ENCODE measurements at places on chromosomes 2 and 18.
A peak's percentile ranks its signal among the peaks of the same experiment; 100 is the strongest.

DNA sequence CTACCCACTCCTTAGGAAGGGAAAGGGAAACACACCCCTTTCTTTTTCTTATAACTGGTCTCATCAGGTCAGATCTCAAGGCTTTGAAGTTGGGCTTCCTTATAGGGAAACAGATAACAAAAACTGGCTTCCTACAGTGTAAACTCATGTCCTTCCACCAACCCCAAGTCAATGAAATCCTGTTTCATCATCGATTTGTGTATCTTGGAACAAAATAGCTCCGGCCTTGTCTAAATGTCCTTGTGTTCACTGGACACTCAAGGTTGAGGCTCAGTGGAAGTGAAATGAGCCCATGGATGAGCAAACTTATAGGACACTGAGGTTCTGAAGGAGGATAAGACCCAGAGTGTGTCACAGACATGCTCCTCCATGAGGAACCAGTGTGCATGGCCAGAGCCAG lies 156.1 kb upstream of the REV1 start:
- DNase-seq: no peak

GRCh38 chr2:223056701-223057418 lies 4.9 kb downstream of the KCNE4 start:
- peak; percentile 56 for DNase-seq

DNA sequence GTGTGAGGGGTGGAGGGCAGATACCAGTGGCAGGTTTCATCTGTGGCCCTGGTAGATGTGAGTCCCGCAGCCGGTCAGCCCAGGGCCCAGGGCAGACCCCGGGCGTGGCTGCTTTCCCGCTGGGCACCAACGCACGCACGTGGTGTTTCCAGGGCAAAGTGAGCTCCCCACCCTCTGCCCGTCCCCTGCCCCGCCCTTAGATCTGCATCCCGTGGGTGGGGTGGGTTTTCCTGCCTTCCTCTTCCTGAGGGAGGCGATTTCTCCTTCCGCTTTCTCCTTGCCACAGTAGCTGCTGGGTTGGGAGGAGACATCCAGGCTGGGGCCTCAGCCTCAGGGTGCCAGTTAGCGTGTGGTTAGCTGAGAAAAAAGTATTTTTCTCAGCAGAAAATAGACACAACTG lies 49.6 kb downstream of the ODC1 start:
- DNase-seq: no peak

GRCh38 chr2:86464652-86465051 lies 23.5 kb downstream of the KDM3A start:
- no peak for DNase-seq

GRCh38 chr2:207767461-207768167 lies 2.1 kb downstream of the FZD5 start:
- DNase-seq: no peak

DNA sequence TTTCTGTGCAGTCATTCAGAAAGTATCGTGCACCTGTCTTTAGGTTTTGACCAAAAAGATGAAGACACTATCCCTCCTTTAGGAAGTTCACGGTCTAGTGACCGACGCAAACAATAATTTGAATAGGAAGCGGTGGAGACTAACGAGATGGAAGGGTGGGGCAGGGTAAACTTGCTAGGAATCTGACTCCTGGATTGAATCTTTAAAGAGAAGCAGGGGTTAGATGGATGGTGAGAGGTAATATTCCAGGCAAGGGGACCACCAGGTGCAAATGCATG lies 651 bp upstream of the TXNL1 start:
- no peak for DNase-seq

GRCh38 chr2:98432145-98432544 lies 12.5 kb upstream of the INPP4A start:
- DNase-seq: no peak

DNA sequence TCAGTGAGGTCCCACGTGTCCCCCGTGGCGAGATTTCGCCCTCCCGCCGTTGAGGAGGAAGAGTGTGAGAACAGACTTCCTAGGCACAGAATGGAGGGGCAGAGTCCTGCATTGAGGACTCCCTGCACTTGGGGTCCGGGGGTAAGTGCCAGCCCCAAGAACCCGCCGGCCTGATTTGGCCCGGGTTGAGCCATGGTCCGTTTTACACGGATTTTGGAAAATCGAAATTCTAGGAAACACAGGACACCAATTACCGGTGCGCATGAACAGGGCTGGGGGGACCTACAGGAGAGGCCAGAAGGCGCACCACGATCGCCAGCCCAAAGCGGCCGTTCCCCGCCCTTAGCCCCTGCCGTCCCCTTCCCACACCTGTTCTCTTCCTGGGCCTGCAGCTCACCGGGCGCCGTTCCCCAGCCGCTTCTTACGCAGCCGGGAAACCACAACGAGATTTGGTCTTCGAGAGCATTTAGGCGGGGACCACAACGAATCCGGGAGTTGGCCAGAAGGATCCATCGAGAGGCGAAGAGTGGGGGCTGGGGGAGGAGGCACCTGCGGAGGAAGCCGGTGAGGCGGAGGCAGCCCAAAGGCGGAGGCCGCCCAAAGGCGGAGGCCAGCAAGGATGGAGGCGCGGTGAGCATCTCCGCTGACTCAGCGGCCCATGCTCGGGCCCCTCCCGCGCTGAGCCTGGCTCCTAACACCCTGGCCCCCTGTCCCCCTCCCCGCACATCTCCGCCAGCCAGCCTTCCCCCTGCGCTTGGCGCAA lies 464 bp upstream of the TLX2 start:
- no peak for DNase-seq

DNA sequence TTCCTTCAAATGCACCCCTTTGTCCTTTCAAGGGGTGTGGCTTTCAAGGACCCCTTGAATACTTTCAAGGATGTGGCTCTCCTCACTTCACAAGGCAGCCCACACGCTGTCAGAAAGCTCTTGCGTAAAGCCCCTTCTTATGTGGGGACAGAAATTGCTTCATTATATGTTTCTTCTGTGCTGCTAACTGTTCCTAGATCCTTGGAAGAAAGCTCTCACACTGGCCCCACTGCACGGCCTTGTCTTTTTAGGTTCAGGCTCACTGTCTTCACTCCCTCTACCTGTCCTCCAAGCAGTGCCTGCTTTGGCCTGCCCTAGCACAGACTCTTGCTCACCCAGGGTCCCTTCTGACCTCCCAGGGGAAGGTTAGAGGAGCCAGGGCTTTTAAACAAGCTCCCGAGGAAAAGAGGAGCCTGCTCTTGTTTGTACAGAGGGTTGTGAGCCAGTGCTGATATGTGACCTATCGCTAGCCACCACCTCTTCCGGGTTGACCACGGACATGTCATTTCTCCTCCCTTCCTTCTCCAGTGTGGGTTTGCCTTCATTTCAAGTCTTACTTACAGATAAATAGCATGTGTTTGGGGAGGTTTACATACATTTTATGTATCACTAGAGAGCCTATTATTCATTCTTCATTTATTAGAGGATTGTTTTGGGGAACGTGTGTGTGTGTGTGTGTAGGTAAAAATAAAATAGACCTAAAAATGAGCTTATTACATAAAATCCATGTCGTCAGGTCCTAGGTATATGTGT lies 94.7 kb downstream of the RTN4 start:
- DNase-seq: no peak

DNA sequence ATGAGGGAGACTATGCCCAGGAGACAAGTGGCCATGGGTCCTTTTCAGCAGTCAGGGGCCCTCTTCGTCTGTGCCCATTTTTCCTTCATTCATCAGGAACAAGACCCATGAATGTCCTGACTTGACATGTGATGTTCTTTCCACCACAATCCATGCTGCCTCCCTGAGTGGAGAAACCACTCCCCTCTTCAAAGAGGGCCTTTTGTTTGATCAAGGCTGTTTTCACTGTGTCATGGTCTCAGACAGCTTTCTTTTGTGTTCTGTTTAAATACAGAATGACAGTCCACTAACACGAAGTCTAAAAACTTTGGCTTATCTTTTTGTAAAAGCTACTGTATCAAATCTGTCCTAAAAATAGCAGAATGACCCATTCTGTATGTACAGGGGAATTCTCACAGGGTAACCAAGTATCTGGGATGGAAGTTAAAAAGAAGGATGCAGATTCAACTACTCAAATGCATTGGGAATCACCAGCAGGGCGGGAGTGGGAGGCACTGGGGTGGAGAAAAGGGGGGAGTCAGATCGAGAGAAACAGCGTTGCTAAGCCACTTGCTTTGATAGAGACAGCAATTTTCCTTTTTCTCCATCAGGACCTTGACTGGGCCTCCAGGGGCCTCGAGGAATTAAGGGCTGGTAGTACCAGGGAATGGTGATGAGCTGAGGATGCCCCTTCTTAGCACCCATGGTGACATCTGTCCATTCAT lies 13.9 kb downstream of the LRP2 start:
- no peak for DNase-seq

DNA sequence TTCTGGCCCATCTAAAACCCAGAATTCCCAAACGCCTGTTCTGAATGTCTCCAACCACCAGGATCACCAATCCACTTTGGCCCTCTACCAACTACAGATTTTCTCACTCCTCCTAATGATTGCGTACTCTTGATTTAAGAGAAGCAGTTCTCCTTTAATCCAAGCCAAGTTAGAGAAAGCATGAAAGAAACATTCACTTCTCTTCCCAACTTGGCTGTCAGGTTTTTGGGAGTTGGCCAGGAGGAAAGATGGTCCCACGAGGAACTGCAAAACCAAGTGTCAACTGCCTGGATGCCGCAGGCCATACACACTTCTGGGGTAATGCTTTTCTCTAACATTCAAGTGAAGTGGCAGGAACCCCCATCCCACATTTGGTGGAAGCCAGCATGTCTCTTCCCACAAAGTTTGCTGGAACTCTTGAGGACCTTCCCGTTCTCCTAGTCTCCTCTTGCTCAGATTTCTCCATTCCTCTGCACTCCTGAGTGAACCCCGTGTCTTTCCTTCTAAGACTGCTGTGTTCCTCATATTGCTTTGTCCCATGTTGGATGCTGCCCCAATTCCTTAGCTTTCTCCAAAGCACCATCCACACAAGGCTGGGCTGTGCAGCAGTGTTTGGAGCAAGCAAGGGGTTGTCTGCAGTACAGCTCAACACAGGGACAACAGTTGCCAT lies 138.5 kb upstream of the LGALSL start:
- DNase-seq: no peak

GRCh38 chr2:54683596-54683995 lies 39.9 kb upstream of the EML6 start:
- no peak for DNase-seq

DNA sequence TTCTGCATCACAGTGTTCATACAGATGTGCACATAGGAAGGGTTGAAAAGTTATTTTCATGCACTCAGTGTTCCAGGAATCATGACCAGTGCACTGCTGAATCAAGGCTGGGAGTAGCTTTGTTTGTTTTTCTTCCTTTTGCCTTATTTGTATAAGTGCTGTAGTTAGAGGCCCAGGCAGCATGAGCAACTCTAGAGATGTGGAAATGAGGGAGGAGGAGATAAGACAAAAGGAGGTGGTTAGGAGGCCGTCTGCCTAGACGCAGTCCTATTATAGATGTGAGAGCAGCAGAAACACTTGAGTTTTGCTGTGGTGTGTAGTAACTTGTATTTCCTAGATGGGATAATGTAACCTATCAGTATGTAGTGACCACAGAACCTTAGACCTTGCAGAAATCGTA lies 264.3 kb upstream of the RASGRP3 start:
- no peak for DNase-seq

GRCh38 chr2:24820175-24820513 lies 26.9 kb downstream of the CENPO start:
- DNase-seq: no peak

DNA sequence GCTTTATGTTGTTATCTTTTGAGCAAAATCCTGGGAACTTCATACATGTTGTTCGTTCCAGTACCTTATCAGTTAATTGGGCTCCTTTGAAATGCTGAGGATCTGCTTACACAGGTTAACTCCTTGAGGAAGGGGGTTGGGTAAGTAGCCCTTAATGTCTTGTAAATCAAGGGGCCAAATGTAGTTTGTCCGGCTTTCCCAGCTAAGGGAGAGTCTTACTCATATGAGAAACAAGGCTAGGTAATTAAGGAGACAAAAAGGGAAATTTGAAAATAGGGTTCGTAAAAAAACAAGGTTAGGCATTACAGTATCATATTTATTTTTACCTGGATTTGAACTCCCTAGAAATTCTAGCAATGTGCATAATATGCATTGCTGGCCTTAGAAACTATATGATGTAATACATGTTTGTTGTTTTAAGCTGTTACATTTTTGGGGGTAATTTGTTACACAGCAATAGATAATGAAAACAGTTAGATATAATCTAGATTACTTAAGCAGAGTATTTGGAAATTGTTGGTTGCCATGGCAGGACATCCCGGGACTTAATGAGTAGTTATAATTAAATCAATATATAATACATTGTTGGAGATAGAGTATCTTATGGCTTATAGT lies 30.9 kb upstream of the RNF149 start:
- DNase-seq: no peak

- DNase-seq: peak; percentile 60
Observed at GRCh38 chr2:235230821-235231601, 262.8 kb upstream of the AGAP1 start.

DNA sequence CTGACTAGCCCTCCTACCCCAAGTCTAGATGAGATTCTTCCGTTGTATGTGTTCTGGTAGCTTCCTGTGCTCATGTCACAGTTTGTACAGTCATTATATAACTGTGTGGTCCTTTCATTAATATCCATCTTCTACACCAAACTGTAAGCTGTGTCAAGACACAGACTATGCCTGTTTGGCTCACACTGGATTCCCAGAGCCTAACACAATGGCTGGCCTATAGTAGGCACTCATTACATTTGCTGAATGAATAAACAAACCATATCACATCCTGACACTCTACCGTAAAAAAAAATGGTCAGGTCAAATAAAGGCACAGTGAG lies 72.6 kb downstream of the ANKRD44 start:
- DNase-seq: no peak

- no peak for DNase-seq
Observed at GRCh38 chr2:7061921-7062320, 144.7 kb downstream of the RNF144A start.

GRCh38 chr2:27060323-27060722 lies 8.9 kb downstream of the AGBL5 start:
- no peak for DNase-seq

- DNase-seq: no peak
Observed at GRCh38 chr2:42964439-42965083, 172.2 kb upstream of the HAAO start.

DNA sequence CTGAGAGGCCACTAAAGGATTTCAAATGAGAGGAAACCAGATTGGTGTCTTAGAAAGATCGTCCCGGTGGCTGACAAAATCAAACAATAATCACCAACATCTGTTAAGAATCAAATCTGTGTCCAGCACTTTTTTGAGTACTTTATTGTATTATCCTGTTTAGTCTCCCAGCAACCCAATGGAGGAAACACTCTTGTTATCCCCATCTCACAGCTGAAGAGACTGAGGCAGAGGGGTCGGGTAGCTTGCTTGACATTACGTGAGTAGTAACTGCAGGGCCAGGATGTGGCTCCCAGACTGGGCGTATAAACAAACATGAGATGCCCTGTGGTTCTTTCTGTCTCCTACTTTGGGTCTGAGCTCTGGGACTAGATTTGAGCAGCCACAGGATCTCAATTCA lies 76.0 kb downstream of the KLHL29 start:
- no peak for DNase-seq

GRCh38 chr2:17869128-17869527 lies 9.3 kb upstream of the KCNS3 start:
- no peak for DNase-seq

GRCh38 chr2:12106440-12107080 lies 360.1 kb downstream of the LPIN1 start:
- DNase-seq: no peak
